ENCODE measurements at places on chromosomes 6 and 20. TPM values are rescaled to one million over a fixed set of nuclear protein-coding genes. Genes with fewer than 3 reads are reported as not detected.

The TAP2 gene
- total RNA-seq, result 9.2 TPM

GRCh38 chr6:88367248-88367647 is 201.1 kb upstream of the CNR1 start:
- no peak overlapping the region for H3K27ac ChIP-seq
- H3K36me3 ChIP-seq, result no peaks in the 10 kb centered on the region
- H3K4me3 ChIP-seq, result no peak overlapping the region

GRCh38 chr6:26031151-26031594 is 56.1 kb upstream of the HFE start:
- H3K36me3 ChIP-seq, result no peaks in the 10 kb centered on the region
- no peaks in the 10 kb centered on the region for H3K27me3 ChIP-seq
- peak overlapping the region; percentile 80 for H3K27ac ChIP-seq

GRCh38 chr6:143205585-143205984 is 144.9 kb downstream of the AIG1 start:
- no peak for DNase-seq
- no peaks in the 10 kb centered on the region for H3K4me1 ChIP-seq
- no peaks in the 10 kb centered on the region for H3K36me3 ChIP-seq
- no peaks in the 10 kb centered on the region for H3K27me3 ChIP-seq

DNA sequence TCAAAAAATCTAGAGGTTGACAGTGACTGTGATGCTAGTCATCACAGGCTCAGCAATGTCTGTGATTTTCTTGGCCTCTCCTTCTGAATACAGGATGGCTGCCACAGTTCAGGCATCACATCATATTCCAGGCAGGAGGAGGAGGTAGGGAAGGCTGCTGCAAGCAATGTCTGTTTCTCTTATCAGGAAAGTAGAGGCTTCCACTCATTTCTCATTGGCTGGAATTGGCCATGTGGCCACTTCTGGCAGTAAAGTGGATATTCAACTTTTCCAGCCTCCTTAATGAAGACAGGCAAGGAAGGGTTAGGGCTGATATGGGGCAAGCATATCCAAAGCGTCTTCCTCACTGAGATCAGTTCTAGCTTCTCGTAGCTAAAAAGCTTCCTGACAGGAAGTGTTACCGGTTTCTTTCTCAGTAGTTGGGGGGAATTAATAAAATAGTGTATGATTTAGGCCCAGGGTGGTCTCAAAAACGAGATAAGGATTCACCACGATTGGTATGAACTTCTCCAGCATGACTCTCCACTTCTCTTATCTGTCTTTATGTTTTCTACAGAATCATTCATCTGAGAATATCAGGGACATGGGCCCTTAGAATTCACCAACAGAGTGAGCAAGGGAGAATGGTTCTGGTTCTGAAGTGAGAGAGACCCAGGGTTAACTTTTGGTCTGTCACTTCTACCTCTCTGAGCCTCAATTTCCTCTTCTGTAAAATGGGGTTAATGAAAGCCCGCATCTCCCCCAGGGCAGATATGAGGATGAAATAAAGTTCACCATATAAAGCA is 32.7 kb upstream of the PSMF1 start:
- no peak overlapping the region for H3K27ac ChIP-seq
- H3K4me3 ChIP-seq, result no peak overlapping the region
- DNase-seq, result no peak
- no peaks in the 10 kb centered on the region for H3K4me1 ChIP-seq
- no peaks in the 10 kb centered on the region for H3K36me3 ChIP-seq
- H3K27me3 ChIP-seq, result no peaks in the 10 kb centered on the region

DNA sequence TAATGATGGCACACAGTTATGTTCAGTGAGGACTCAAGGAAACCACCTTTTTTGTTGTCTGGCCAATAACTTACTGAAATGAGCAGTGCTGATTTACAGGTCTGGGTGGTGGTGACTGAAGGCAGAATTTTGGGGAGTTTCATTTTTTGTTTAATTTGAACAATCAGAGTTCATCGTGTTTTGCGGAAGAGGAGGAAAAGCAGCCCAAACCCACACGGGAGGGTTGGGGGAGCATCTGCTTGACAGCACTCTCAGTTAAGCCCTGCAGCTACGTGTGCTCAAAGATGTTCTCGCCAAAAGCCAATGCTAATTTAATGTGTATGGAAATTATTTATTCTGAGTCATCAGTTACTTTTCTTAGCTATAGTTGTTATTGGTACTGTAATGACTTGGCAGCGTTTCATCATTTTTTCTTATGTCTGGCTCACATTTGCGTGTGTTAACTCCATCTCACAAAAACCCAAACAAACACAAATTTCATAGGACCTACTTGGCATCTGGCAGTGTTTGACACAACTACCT is 89.2 kb downstream of the UST start:
- no peak overlapping the region for H3K27ac ChIP-seq
- H3K36me3 ChIP-seq, result no peaks in the 10 kb centered on the region
- no peak for DNase-seq
- H3K4me3 ChIP-seq, result no peak overlapping the region

The TGM3 gene
- not detected for total RNA-seq

The CGA gene
- total RNA-seq, result not detected

GRCh38 chr6:32415521-32416019 is 8.6 kb upstream of the BTNL2 start:
- H3K4me1 ChIP-seq, result peaks cover 4% of the 10 kb centered on the region
- H3K4me3 ChIP-seq, result peak overlapping the region; percentile 6
- no peaks in the 10 kb centered on the region for H3K36me3 ChIP-seq
- peak; percentile 60 for DNase-seq
- H3K27me3 ChIP-seq, result no peaks in the 10 kb centered on the region

The IRF4 gene
- 0.32 TPM for total RNA-seq

GRCh38 chr6:170553534-170554012 is 466 bp upstream of the PSMB1 start:
- no peaks in the 10 kb centered on the region for H3K27me3 ChIP-seq
- H3K4me1 ChIP-seq, result peaks cover 8% of the 10 kb centered on the region
- H3K4me3 ChIP-seq, result peak overlapping the region; percentile 87
- no peaks in the 10 kb centered on the region for H3K36me3 ChIP-seq

DNA sequence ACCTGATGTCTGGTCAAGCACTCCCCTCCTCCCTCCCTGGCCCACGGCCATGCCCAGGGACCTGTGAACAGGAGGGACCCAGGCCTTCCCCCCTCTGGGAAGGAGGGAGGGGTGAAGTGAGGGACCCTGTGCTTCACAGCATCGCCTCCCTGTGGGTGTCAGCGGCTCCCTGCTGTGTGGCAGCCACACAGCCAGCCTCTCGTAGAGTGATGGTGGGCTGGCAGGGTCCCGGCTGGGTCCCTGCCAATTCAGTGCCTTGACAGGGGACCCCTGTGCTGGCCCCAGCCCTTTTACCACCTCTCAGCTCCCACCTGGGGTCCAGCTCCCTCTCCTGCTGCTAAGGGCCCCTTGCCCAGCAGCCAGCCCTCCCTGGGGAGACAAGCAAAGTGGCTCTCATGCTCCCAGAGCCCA is 31.3 kb upstream of the GRM4 start:
- peaks cover 5% of the 10 kb centered on the region for H3K27me3 ChIP-seq
- no peaks in the 10 kb centered on the region for H3K36me3 ChIP-seq
- H3K4me1 ChIP-seq, result no peaks in the 10 kb centered on the region
- DNase-seq, result no peak
- no peak overlapping the region for H3K4me3 ChIP-seq
- H3K27ac ChIP-seq, result no peak overlapping the region

DNA sequence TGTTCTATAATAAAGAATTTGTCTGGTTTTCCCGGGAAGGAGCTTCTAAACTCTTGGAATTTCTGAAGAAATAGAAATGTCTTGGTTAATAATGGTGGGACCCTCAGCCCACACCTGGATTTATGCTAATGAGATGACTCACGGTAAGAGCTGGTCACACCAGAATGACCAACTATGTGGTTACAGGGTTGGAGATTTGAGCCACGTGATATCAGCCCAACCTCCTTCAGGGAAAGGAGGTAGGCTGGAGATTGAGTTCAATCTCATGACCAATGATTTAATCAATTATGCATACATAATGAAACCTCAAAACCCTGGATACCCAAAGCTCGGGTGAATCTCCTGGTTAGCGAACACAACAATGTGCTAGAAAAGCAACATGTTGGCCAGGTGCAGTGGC is 22.1 kb upstream of the CDKN1A start:
- H3K27me3 ChIP-seq, result no peaks in the 10 kb centered on the region
- peaks cover 19% of the 10 kb centered on the region for H3K4me1 ChIP-seq
- no peak overlapping the region for H3K27ac ChIP-seq
- H3K36me3 ChIP-seq, result no peaks in the 10 kb centered on the region
- DNase-seq, result no peak

DNA sequence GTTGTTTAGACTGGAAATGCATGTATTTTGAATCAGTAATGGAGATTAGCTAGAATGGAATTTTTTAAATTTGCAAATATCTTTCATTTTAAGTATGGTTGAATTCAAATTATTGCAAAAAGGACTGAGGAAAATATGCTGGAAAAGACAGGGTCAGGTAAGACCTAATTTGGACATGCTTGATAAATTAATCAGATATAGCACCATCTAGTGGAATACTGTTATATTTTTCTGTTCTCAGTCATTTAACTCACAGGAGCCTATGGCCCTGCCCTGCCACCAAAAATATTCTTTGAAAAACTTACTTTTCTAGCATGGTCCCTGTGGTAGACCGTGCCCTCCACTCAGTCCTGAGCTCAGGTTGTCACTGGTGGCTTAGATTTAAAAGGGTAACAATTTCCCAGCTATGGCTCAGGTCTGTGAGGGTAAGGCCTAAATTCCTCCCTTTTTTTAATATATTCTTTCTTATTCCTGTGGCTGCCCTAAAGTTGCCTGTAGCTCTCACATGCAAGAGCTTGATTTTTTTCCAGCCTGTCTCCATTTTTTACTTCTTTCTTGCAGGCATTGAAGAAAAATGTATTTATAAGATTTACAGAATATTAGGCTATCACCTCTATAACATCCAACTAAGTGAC is 25.3 kb upstream of the KIAA1586 start:
- no peaks in the 10 kb centered on the region for H3K4me1 ChIP-seq
- DNase-seq, result no peak
- no peaks in the 10 kb centered on the region for H3K36me3 ChIP-seq
- H3K27me3 ChIP-seq, result no peaks in the 10 kb centered on the region
- H3K27ac ChIP-seq, result no peak overlapping the region
- H3K4me3 ChIP-seq, result no peak overlapping the region

The DPPA5 gene
- not detected for total RNA-seq

GRCh38 chr6:11685481-11686093 is 93.0 kb downstream of the ADTRP start:
- no peaks in the 10 kb centered on the region for H3K36me3 ChIP-seq
- H3K4me1 ChIP-seq, result no peaks in the 10 kb centered on the region
- H3K27me3 ChIP-seq, result no peaks in the 10 kb centered on the region
- no peak overlapping the region for H3K27ac ChIP-seq
- no peak overlapping the region for H3K4me3 ChIP-seq

The EPB41L1 gene
- total RNA-seq, result 15.6 TPM

GRCh38 chr6:14197118-14197517 is 79.5 kb downstream of the CD83 start:
- no peaks in the 10 kb centered on the region for H3K4me1 ChIP-seq
- no peaks in the 10 kb centered on the region for H3K36me3 ChIP-seq
- H3K4me3 ChIP-seq, result no peak overlapping the region
- no peak overlapping the region for H3K27ac ChIP-seq

- peaks cover 81% of the 10 kb centered on the region for H3K36me3 ChIP-seq
- no peak for DNase-seq
- H3K27ac ChIP-seq, result no peak overlapping the region
- H3K4me1 ChIP-seq, result no peaks in the 10 kb centered on the region
- no peaks in the 10 kb centered on the region for H3K27me3 ChIP-seq
Measured at GRCh38 chr6:151431337-151431736, 20.6 kb downstream of the RMND1 start.

The VGLL2 gene
- 4.2 TPM for total RNA-seq

The TMEM244 gene
- not detected for total RNA-seq

DNA sequence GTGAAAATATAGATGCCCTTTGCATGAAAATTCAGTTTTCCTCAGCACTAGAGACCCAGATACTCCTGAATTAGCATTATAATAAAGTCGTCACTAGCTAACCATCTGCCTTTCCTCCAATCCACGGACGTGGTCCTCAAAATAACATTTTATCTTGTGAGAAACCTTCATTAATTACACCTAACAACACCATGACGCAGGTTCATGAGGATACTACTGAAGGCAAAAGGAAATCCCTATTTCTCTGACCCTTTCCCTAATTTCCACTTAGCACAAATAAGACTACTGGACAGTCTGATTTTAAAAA is 1.3 kb upstream of the PNISR start:
- no peaks in the 10 kb centered on the region for H3K36me3 ChIP-seq
- peak overlapping the region; percentile 84 for H3K4me3 ChIP-seq

The GTF3C6 gene
- total RNA-seq, result 96.0 TPM

DNA sequence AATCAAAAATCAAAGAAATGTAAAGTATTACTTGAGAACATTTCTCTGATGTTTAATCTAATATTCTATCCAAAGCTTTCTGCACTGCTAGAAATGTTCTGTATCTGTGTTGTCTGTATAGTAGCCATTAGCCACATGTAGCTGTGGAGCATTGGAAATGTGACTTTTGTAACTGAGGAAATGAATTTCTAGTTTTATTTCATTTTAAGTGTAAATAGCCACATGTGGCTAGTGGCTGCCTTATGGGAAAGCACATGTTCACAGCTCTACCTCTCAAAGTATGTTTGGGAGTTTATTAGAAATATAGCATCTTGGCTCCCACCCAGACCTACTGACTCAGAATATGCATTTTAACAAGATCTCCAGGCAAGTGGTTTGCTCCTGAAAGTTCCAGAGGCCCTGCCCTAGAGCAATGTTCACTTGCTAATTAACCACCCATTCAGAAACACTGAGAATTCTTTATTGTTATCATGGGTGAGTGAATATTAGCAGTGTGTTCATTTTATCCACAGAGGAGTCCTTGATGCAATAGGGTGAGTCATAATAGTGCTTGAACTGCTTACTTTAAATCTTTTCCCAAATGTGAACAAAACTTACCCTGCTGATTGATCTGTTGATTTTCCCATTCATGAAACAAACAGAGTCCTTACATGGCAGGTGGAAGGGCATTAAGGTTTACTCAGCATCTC is 282.7 kb downstream of the PLCB1 start:
- no peak overlapping the region for H3K4me3 ChIP-seq
- DNase-seq, result no peak
- no peaks in the 10 kb centered on the region for H3K27me3 ChIP-seq
- no peaks in the 10 kb centered on the region for H3K4me1 ChIP-seq
- H3K27ac ChIP-seq, result no peak overlapping the region

DNA sequence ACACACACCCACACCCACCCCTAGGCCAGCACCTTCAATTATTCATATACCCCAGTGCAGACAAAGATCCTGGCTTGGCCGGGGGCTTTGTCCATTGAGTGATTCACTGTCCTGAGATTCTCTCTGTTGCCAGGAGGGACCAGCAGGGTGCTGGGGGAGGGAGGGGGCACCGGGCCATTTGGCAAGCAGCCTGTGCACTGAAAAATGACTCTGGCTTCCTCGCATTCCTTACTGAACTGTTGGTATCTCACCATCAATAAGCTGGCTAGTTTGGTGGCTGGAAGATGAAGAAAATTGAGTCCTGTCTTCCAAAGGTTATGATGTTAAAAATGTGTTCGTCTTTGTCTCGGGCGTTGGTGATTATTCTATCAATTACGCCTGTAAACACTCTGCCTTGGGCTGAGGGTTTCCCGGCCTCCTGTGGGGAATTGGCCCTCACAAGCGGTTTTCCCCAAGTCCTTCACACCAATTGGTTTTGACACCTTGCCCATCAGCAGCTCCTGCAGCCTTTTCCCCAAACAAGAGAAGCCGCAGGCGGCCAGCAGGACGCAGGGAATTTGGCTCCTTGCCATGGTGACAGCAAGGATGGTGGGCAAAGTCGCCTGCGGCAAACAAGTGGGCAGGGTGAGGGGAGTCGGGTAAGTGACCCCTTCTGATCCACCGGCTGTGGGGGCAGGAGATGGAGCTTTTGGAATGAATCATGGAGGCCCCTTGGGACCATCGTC is 4.9 kb downstream of the VSTM2L start:
- H3K4me3 ChIP-seq, result no peak overlapping the region
- DNase-seq, result no peak
- H3K27ac ChIP-seq, result no peak overlapping the region
- H3K4me1 ChIP-seq, result peaks cover 11% of the 10 kb centered on the region
- H3K27me3 ChIP-seq, result peaks cover 90% of the 10 kb centered on the region
- H3K36me3 ChIP-seq, result no peaks in the 10 kb centered on the region
